ENCODE measurements at places on chromosomes 5 and 9. TPM values are rescaled to one million over a fixed set of nuclear protein-coding genes. Genes with fewer than 3 reads are reported as not detected.

- H3K4me3 ChIP-seq = no peak overlapping the region
- H3K4me1 ChIP-seq = no peaks in the 10 kb centered on the region
- no peak overlapping the region for H3K27ac ChIP-seq
- no peaks in the 10 kb centered on the region for H3K36me3 ChIP-seq
These were observed 78.0 kb upstream of the SPRY4 start for GRCh38 chr5:142402752-142403318.

The MEGF9 gene
- 30.3 TPM for total RNA-seq

The HMHB1 gene
- not detected for total RNA-seq

The ZFP2 gene
- 6.7 TPM for total RNA-seq

GRCh38 chr5:1523480-1523792, 324 bp downstream of the LPCAT1 start:
- H3K36me3 ChIP-seq = no peaks in the 10 kb centered on the region
- no peak for DNase-seq
- H3K4me1 ChIP-seq = no peaks in the 10 kb centered on the region

GRCh38 chr5:64077589-64077988, 88.1 kb upstream of the RNF180 start:
- no peak for DNase-seq
- H3K4me1 ChIP-seq = no peaks in the 10 kb centered on the region
- no peaks in the 10 kb centered on the region for H3K36me3 ChIP-seq
- H3K27ac ChIP-seq = no peak overlapping the region
- no peak overlapping the region for H3K4me3 ChIP-seq

- no peaks in the 10 kb centered on the region for H3K36me3 ChIP-seq
- H3K27ac ChIP-seq = no peak overlapping the region
- H3K4me1 ChIP-seq = no peaks in the 10 kb centered on the region
- H3K4me3 ChIP-seq = no peak overlapping the region
- no peaks in the 10 kb centered on the region for H3K27me3 ChIP-seq
- no peak for DNase-seq
These were observed 12.2 kb upstream of the CDK5RAP2 start for GRCh38 chr9:120592210-120592609.

The NUTM2G gene
- total RNA-seq = not detected

DNA sequence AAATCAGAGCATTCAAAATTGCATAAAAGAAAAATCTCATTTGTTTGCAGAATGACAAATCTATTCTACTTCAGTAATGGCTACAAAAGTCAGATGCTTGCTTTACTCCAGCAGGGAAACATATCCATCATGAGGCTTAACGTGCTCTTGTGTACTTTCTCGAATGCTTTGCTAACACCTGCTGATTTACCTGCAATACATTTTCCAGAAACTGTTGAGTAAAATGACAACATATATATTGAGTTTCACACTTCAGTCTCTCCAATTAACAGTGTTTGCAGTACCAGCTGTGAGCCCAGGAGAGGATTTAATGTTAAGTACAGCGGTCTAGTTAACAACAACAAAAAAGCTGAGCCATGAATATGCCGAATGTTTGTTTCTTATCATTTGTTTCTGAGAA, 391.5 kb upstream of the SMC2 start:
- no peak overlapping the region for H3K4me3 ChIP-seq
- no peaks in the 10 kb centered on the region for H3K4me1 ChIP-seq
- H3K27ac ChIP-seq = no peak overlapping the region
- no peak for DNase-seq

The NPDC1 gene
- 63.1 TPM for total RNA-seq

- no peaks in the 10 kb centered on the region for H3K4me1 ChIP-seq
- no peak overlapping the region for H3K27ac ChIP-seq
- no peaks in the 10 kb centered on the region for H3K36me3 ChIP-seq
- DNase-seq = no peak
- H3K27me3 ChIP-seq = no peaks in the 10 kb centered on the region
These were observed 104.7 kb downstream of the DROSHA start for GRCh38 chr5:31427013-31427723.

GRCh38 chr5:135534609-135535419, 950 bp downstream of the NEUROG1 start:
- peaks cover 81% of the 10 kb centered on the region for H3K27me3 ChIP-seq
- no peak overlapping the region for H3K4me3 ChIP-seq
- no peaks in the 10 kb centered on the region for H3K36me3 ChIP-seq
- no peak for DNase-seq
- H3K4me1 ChIP-seq = no peaks in the 10 kb centered on the region
- H3K27ac ChIP-seq = no peak overlapping the region

DNA sequence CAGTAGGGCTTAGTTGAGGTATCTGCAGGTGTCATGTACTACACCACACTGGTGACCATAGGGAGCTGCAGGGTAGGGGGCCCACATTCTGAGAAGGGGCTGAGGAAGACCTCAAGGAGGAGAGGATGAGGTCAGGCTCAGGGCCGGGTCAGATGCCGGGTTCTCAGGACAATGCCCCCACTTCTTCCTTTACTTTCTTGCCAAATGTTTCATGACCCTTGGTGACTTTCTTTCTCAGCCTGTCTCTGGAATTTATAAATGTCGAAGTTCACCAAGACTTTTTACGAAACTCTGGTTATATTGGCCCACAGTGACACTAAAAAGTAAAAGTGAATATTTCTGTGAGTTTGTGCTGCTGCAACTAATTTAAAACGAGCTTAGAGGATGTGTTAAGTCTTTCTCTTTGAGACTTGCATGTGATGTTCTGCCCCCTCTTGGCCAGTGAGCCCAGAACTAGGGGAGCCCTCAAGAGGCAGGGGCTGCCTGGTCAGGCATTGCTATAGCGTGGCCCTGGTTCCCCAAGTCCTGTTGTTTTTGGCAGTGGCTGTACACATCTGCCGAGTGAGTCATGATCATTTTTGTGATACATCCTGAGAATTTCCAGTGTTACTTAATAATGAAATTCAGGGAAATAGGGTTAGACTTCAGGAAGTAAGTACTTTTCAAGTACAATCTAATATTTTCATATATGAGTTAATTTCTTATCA, 11.2 kb downstream of the ACO1 start:
- no peaks in the 10 kb centered on the region for H3K4me1 ChIP-seq
- H3K4me3 ChIP-seq = no peak overlapping the region
- H3K27me3 ChIP-seq = no peaks in the 10 kb centered on the region
- no peak overlapping the region for H3K27ac ChIP-seq
- no peaks in the 10 kb centered on the region for H3K36me3 ChIP-seq

GRCh38 chr9:125844611-125845010, 97.4 kb downstream of the PBX3 start:
- no peak for DNase-seq
- no peak overlapping the region for H3K27ac ChIP-seq
- H3K4me1 ChIP-seq = no peaks in the 10 kb centered on the region
- H3K4me3 ChIP-seq = no peak overlapping the region

GRCh38 chr5:67092535-67092934, 104.1 kb downstream of the CD180 start:
- no peaks in the 10 kb centered on the region for H3K27me3 ChIP-seq
- peak overlapping the region; percentile 16 for H3K27ac ChIP-seq
- peaks cover 16% of the 10 kb centered on the region for H3K4me1 ChIP-seq
- DNase-seq = no peak
- no peaks in the 10 kb centered on the region for H3K36me3 ChIP-seq
